Common myeloid progenitor, CD34-positive (primary cell): ENCODE measurements at places on chromosomes 12 and 14.

GRCh38 chr12:67388331-67389138 is 119.4 kb downstream of the CAND1 start:
- DNase-seq = peak; percentile 66

DNA sequence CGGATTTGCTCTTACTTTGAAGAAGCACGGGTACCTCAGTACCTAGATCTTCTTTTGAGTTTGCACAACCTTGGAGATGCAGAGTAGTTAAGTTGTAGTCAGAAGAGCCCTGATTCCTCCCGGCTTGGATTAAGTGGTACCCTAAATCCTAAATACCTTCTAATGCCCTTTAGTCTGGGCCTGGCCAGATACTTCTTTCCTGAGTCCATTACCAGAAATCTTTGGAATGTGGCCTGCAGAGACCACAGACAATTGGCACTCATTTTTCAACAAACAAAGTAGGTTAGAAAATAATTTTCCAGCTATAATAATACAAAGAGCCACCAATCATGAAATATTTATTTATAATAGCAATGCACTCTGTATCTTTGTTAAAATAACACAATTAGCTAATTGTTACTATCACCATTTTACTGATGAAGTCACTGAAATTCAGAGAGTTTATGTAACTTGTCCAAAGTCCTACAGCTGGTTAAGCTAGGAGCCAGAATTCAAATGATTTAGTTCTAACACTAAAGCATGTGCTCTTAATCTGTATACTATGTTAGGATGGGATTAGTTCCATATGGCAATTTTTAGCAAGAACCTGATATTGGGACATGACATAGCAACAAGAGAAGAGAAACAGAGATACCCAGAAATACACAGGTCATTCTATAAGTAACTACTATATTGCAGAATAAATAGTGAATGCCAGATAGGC is 132.1 kb upstream of the PDZRN4 start:
- no peak for DNase-seq

GRCh38 chr12:57865084-57865751 is 18.7 kb upstream of the CTDSP2 start:
- peak; percentile 63 for DNase-seq

- no peak for DNase-seq
Observed at GRCh38 chr14:50371546-50371945, 25.1 kb downstream of the CDKL1 start.

GRCh38 chr12:120562906-120563305 is 18.3 kb downstream of the POP5 start:
- DNase-seq = no peak

- no peak for DNase-seq
Observed at GRCh38 chr14:24355009-24355408, 13.0 kb upstream of the NFATC4 start.

DNA sequence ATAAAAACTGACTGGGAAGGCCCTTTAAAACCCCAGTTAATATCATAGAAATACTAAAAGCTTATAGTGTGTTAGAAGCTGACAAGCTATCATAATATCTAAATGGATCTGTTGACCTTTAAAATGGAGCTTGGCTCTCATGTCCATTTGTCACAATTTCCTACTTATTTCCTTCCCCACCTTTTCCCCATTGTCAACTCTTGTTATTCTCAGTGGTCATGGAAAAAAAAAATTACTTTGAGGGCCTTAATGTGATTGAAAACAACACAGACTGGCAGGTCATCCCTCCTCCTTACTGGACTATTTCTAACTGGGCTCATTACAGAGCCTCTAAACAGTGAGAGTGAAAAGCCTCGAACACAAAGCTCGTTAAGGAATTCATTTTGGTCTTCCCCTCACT is 13.7 kb upstream of the WNK1 start:
- no peak for DNase-seq

- no peak for DNase-seq
Observed at GRCh38 chr12:131782061-131782460, 46.1 kb upstream of the MMP17 start.

DNA sequence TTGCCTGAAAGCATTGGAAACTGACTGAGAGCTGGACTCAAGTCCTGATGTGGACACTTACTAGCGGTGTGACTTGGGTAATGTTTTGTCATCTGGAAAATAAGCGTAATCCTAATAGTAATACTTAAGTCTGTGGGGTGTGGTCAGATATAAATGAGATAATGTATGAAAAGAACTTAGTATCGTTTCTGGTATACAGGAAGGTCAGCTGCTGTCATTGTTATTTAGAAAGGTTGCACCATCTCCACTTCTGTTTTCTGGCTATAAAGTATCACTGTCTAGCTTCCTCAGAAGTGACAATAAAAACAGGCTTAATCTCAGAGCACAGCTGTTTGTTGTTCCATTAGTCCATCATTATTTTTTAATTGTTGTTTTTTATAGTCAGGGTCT is 34.1 kb upstream of the TUBA1C start:
- DNase-seq = no peak

- DNase-seq = no peak
Observed at GRCh38 chr14:65531148-65531547, 118.6 kb downstream of the FUT8 start.

- DNase-seq = no peak
Observed at GRCh38 chr14:49052521-49052920, 533.7 kb downstream of the RPS29 start.

GRCh38 chr14:56809270-56810146 is 771 bp downstream of the OTX2 start:
- DNase-seq = no peak

- DNase-seq = no peak
Observed at GRCh38 chr14:99034711-99035171, 237.3 kb downstream of the BCL11B start.

DNA sequence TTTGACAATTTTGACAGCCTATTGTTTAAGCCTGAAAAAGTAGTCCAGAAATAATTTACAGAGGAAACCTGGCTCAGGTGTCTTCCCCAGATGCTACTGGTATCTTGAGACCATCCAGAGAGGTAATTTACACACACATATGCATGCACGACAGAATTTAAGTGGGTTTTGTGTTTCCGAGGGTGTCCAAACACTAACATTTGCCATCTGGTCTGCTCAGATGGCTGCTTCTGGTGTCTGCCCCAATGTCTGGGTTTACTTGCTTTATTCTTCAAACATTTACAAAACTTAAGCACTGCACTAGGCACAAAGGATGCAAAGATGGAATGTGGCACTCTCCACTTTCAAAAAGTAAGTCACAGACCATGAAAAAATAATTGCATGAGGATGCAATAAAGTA is 226.6 kb upstream of the EGLN3 start:
- no peak for DNase-seq

DNA sequence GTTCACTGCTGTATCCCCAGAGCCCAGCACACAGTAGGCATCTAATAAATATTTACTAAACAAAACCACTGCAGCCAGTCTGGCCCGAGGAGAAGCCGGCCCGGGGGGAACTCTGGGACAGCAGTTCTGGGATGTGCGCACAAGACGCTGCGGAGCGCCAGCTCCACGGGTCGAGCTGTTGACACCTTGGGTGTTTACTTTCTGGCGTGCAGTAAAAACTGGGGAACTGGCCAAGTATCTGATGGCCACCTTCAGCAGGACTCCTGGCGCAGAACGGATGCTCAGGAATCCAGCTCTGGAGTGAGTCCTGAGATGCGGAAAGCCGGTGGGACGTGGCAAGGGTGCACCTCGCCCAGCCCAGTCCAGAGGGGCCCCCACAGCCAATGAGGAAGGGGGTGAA is 65.6 kb downstream of the NCOR2 start:
- no peak for DNase-seq

DNA sequence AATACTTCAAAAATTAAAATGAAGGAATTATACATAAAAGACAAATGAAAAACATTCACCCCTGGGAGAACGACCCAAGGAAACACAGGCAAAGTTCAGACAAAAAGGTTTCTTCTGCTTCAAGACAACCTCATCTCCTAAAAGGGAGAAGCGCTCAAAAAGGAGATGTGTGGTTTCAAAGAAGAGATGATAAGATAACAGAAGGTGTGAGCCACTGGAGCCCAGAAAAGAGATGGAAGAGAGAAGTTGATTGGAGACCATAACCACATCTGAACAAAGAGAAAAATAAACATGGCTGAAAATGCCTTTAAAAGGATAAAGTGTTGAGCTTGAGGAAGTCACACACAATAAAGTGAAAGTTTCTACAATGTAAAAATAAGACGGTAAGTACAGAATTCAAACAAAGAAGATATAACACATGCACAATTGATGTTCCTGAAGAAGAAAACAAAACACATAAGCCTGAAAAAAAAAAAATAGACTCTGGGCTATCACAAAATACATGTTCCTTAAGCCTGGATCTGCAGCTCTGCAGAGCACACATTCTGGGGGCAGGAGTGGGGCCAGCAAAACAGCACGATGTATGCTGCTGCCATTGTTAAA is 51.6 kb upstream of the C14orf180 start:
- DNase-seq = no peak

DNA sequence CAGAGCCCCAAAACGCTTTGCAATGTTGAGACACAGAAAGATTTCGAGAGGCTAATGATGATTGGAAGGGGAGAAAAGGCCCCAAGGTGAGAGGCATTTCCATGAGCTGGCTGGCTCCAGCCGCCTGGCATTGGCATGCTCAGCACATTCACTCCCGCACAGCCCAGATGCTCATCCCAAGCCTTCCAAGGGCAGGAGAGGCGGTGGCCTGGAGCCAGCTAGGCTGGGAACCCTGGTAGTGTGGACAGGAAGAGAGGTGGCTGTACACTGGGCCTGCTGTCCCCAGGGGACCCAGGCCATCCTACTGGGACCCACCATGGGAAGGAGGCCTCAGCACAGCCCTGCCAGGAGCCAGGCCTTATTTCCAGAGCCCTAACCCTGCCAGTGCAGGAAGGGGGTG is 72.2 kb downstream of the SPTB start:
- no peak for DNase-seq

DNA sequence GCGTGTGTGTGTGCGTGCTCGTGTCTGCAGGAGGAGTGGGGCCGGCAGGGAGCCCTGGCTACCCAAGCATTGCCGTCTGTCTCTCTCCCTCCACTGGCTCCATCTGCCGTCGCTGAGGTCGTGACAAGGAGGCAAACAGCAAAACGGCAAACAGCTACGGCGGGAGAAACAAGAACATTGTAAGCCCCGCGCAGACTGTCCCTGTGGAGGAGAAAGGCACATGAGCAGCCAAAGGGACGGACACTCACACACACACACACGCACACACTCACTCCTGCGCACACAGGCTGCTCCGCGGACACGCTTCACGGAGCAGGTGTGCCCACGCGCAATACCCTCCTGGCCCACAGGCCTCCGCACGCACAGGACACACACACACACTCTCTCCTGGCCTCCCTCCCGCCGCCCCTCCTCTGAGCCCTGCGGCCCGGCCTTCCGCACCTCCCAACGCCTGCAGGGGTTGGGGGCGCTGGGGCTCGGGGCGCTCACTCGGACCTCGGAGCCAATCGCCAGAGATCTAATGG is 905 bp downstream of the CISTR start:
- peak; percentile 29 for DNase-seq

DNA sequence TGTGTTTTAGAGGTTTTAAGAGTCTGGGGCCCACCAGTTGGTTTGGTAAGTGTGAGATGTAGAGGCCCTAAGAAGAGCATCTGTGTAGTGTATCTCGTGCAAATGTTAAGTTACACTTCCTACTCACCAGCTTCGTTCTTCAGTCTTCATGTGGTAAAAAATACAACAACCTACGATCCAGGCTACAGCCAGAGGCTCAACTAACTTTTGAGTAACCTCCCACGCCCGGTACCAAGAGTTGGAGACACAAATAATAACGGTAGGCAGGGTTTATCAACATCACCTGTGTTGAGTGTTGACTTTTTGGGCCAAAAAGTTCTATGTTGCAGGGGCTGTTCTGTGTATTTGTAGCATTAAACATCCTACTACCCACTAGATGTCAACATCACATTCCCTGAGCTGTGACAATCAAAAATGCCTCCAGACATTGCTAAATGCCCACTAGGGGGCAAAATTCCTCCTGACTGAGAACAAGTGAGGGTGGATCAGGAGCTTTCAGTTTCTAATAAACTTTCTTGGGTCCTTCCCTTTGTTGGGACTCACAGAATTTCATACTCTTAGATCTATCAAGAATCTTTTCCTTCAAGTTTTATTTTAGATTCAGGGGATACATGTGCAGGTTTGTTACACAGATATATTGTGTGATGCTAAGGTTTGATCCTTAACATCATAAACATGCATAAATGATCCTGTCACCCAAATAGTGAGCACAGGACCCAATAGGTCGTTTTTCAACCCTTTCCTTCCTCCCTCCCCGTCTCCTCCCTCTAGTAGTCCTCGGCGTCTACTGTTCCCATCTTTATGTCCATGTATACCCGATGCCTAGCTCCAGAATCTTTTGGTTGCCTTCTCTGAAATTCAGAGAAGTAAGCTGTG is 94.7 kb downstream of the SLC2A13 start:
- DNase-seq = peak; percentile 76

- no peak for DNase-seq
Observed at GRCh38 chr12:52073531-52074381, 4.0 kb downstream of the ATG101 start.

DNA sequence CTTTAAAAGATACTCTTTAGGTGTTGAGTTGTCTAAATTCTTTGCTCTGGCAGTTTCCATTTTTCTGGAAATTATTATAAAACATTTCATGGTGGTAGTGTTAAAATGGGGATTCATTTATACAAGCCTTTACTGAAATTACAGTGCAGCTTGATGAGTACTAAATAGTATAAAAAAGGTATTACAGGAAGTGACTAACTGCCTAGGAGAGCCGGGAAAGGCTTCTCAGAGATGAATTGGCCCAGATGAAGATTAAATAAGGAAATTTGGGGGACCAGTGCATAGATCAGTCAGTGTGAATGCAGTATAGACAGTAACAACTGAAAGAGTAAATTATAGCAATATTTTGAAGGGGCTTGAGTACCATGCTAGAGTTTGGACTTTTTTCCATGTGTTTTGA is 7.5 kb downstream of the PSMA6 start:
- no peak for DNase-seq

DNA sequence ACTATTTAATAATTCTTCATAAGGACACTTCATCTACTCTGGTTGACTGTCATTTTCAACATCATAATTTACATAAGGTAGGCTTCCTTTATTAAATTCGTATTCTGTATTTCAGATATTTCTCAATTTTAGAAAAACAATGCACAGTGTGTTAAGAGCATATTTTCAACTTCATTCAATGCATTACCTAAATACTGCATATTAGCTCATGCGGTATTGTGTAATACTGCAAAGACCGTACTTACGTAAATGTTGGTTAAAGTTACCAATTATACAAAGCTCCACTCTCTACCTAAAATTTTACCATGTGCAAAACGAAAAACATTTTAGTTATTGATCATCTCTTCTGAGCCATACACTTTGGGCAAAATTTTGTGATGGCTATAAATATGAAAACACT is 62.8 kb downstream of the EXOC5 start:
- DNase-seq = no peak

GRCh38 chr14:100487304-100487703 is 99.9 kb downstream of the BEGAIN start:
- DNase-seq = no peak
